Effector memory CD4-positive, alpha-beta T cell (primary cell): ENCODE measurements at places on chromosomes 3 and 15.
A peak's percentile ranks its signal among the peaks of the same experiment; 100 is the strongest.

GRCh38 chr15:73777741-73778140 lies 24.6 kb upstream of the INSYN1 start:
- H3K27ac ChIP-seq: no peak overlapping the region
- DNase-seq: no peak
- H3K4me1 ChIP-seq: no peaks in the 10 kb centered on the region
- no peak overlapping the region for H3K4me3 ChIP-seq
- H3K27me3 ChIP-seq: peaks cover 1% of the 10 kb centered on the region

DNA sequence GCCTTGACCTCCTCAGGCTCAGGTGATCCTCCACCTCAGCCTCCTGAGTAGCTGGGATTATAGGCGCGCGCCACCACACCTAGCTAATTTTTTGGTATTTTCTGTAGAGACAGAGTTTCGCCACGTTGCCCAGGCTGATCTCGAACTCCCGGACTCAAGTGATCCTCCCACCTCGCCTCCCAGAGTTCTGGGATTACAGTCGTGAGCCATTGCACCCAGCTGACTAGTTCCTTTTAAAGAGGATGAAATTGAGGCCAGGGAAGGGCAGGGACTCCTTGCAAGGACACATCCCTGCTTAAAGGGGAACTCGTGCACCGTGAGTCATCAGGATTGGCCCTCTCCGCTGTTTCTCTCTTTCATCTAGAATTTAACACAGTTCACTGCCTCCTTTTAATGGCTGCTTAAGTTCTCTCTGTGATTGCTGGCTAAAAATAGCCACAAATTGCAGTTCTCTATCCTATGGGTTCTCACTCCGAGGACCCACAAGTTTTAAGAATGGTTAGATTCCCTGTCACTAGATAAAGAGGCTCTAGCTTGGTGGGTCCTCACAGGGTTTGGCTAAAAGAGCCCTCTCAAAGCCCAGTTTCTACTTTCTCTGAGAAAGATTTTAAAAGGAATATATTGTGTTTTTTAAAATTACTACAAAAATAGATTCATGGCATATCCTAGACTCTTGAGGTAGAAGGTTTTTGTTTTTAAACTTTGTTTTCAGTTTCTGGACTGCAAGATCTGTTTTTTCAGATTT lies 1.4 kb downstream of the CRTAP start:
- DNase-seq: no peak
- peaks cover 5% of the 10 kb centered on the region for H3K4me1 ChIP-seq
- no peak overlapping the region for H3K27ac ChIP-seq
- no peaks in the 10 kb centered on the region for H3K36me3 ChIP-seq

DNA sequence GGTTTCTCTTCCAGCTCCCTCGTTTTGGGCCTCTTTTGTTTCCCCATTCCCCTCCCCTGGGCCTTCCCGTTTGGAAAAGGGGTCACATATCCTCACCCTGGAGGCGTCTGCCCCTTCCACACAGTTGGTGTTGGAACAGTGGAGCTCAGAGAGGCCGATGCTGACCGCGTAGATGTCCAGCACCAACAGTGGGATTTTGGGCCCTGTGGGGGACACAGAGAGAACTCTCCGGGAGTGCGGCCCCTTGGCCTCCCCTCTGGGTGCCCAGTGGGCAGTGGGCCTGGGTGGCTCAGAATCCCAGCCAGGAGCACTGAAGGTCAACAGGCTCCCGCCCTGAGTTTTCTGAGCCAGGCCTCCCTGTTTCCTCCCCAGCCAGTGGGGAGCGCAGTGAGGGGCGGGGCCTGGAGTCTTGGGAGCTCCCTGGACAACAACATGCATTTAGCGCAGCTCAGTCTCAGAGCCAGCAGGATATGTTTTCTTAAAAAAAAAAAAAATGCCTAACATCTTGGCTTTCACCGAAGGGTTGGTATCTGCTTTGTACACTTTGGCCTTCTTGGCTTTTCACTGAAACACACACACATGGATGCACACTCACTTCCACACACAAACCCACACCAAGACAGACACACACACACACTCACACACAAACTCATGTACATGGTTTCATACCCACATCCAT lies 670 bp upstream of the ISLR start:
- H3K4me1 ChIP-seq: no peaks in the 10 kb centered on the region
- H3K36me3 ChIP-seq: no peaks in the 10 kb centered on the region
- no peaks in the 10 kb centered on the region for H3K27me3 ChIP-seq
- no peak overlapping the region for H3K4me3 ChIP-seq

GRCh38 chr15:65330934-65331645 lies 26.6 kb downstream of the RNU5B-1 start:
- H3K4me1 ChIP-seq: no peaks in the 10 kb centered on the region
- no peak overlapping the region for H3K27ac ChIP-seq
- no peak overlapping the region for H3K4me3 ChIP-seq
- H3K27me3 ChIP-seq: no peaks in the 10 kb centered on the region

DNA sequence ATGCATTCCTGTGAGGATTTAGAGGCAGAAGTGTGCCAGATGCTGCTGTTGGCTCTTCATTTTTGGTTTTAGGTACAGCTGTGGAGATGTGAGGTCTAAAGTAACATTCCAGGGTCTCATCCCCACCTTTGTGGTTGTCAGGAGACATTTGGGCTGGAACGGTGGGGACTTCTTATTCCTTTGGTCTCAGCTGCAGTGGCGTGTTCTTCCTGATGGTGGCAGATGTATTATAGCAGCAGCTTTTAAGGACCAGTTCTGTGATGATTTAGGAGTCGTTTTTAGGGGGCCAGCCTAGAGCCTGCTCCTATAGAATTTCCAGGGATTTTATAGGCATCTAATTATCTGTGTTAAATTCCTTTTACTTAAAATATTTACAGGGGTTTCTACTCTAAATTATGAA lies 221.0 kb upstream of the EOMES start:
- H3K4me1 ChIP-seq: no peaks in the 10 kb centered on the region
- no peaks in the 10 kb centered on the region for H3K27me3 ChIP-seq
- no peak for DNase-seq
- H3K36me3 ChIP-seq: no peaks in the 10 kb centered on the region

- no peaks in the 10 kb centered on the region for H3K27me3 ChIP-seq
- no peak overlapping the region for H3K27ac ChIP-seq
- no peaks in the 10 kb centered on the region for H3K4me1 ChIP-seq
- no peaks in the 10 kb centered on the region for H3K36me3 ChIP-seq
- DNase-seq: no peak
Observed at GRCh38 chr3:190197346-190197763, 76.7 kb upstream of the P3H2 start.

DNA sequence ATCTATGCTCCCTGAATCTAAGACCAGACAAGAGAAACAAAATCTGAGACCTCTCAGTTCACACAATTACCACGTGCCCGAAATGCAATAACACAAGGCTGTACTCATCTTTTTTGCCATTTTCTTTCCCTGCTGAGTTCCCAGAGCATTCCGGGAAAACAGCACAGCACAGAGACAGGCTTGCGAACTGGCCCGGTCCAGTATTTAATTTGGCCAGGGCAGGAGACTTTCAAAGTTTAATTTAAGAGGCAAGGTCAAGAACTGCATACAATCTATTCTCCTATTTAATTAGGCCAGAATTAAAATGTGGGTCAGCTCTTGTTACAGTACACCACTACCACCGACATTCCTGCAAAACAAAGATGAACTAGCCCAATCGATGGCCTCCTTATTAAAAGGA lies 87.5 kb upstream of the SNRPA1 start:
- H3K4me1 ChIP-seq: no peaks in the 10 kb centered on the region
- no peak overlapping the region for H3K27ac ChIP-seq
- no peaks in the 10 kb centered on the region for H3K27me3 ChIP-seq

DNA sequence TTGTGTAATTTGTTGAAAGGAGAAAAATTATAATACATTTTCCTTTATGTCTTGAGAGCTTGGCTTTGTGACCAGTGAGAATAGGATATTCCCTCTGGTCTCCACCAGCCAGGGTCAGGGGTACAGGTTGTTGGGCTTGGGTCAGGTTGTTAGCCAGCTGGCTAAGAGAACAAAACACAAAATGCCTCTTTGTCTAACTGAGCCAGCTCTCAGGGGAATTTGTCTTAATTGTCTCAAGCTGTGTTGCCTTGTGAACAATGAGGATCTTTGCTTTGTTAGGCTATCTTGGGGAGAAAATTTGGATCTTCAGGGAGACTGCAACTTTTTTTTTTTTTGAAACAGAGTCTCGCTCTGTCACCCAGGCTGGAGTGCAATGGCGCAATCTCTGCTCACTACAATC lies 17.7 kb upstream of the GK5 start:
- H3K27ac ChIP-seq: no peak overlapping the region
- no peaks in the 10 kb centered on the region for H3K4me1 ChIP-seq
- DNase-seq: no peak
- no peak overlapping the region for H3K4me3 ChIP-seq

- H3K27ac ChIP-seq: no peak overlapping the region
- no peak overlapping the region for H3K4me3 ChIP-seq
Observed at GRCh38 chr3:126718561-126719445, 14.8 kb downstream of the CHCHD6 start.

DNA sequence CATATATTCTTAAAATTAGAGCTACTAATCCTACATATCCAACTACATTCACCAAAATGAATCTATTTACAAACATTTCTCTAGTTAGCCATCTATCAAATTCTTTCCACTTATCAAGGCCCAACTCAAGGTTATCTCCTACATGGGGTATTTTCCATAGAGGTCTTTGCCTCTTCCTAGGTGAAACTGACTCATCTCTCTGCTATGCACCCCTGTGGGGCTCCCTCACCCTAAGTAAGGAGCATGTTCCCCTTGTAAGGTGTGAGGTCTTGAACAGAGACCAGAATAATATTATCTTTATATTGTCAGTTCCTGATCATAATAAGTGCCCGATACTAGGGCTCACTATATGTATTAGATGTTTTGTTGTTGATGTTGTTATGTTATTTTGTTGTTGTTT lies 74.6 kb upstream of the TSC22D2 start:
- H3K36me3 ChIP-seq: no peaks in the 10 kb centered on the region
- H3K4me3 ChIP-seq: no peak overlapping the region
- DNase-seq: no peak
- no peaks in the 10 kb centered on the region for H3K4me1 ChIP-seq
- no peaks in the 10 kb centered on the region for H3K27me3 ChIP-seq

- H3K36me3 ChIP-seq: no peaks in the 10 kb centered on the region
- no peak for DNase-seq
- no peaks in the 10 kb centered on the region for H3K4me1 ChIP-seq
- H3K27me3 ChIP-seq: no peaks in the 10 kb centered on the region
- H3K4me3 ChIP-seq: no peak overlapping the region
Observed at GRCh38 chr3:187207062-187207461, 9.8 kb downstream of the RTP1 start.

GRCh38 chr15:82128401-82129148 lies 82.8 kb upstream of the MEX3B start:
- H3K27ac ChIP-seq: no peak overlapping the region
- H3K36me3 ChIP-seq: peaks cover 14% of the 10 kb centered on the region
- H3K4me3 ChIP-seq: no peak overlapping the region
- H3K27me3 ChIP-seq: no peaks in the 10 kb centered on the region

DNA sequence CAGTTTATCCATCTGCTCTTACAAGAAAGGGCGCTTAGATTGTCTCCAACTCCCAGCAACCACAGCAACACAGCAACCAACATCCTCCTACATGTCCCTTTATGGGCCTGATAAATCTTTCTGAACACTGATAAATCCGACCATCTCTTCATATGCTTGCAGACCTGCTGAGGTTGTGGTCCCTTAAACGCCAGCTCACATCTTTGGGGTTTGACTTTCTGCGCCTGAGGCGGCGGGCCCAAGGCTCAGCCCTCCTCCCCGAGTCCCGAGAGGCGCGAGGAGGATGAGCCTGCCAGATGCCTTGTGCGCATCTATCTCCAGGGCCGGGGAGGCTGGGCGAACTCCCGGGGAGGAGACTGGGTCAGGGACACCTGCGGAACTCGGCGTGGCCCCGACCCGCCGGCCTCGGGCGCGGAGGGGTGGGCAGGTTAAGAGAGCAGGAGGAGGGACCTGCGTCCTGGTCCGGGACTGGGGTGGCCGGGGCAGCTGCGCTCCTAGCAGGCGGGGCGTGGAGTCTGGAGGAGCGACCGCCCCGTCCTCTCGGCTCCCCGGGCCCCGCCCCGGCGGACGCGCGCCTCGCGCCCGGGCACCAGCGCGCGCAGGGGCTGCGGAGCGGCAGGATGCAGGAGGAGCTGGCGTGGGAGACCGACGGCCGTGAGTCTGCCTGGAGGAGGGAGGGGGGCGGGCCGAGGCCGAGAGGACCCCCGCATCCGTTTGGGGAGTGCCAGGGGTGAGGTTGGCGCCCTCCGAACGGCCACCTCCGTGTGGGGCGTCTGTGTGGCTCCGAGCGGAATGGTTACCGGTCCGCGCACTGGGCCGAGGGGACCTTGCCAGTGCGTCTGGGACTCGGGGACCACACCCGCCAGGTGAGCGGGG lies at the start of gene ANKDD1A:
ANKDD1A (plus strand) TSS at position 592 of the 876 bp plus-strand sequence; CDS start at position 621, 29 bp downstream.
- peak within 1 kb of the TSS; percentile 57 for H3K4me3 ChIP-seq
- no peaks in the 10 kb centered on the region for H3K4me1 ChIP-seq
- H3K27ac ChIP-seq: no peak within 1 kb of the TSS
- H3K27me3 ChIP-seq: no peaks in the 10 kb centered on the region

DNA sequence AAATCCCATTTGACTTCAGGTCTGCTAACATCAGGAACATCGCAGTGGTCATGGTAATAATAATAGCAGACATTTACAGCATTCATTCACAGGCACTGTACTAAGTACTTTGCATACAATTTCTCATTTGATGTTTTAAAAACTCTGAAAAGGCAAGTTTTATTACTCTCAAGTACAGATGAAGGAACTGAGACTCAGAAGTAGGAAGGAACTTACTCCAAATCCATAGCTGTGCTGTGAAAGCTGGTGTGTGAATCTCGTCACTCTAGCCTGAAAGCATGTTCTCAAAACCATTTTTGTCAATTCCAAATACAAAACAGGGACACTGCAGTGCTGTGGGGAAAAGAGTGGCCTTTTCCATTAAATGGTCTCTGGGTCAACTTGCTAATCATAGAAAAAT lies 179.9 kb downstream of the FAM43A start:
- DNase-seq: no peak
- no peak overlapping the region for H3K4me3 ChIP-seq
- H3K36me3 ChIP-seq: no peaks in the 10 kb centered on the region

GRCh38 chr15:62873203-62873602 lies 169.3 kb upstream of the TPM1 start:
- H3K36me3 ChIP-seq: no peaks in the 10 kb centered on the region
- no peaks in the 10 kb centered on the region for H3K4me1 ChIP-seq
- no peak overlapping the region for H3K4me3 ChIP-seq
- H3K27me3 ChIP-seq: no peaks in the 10 kb centered on the region
- no peak for DNase-seq

DNA sequence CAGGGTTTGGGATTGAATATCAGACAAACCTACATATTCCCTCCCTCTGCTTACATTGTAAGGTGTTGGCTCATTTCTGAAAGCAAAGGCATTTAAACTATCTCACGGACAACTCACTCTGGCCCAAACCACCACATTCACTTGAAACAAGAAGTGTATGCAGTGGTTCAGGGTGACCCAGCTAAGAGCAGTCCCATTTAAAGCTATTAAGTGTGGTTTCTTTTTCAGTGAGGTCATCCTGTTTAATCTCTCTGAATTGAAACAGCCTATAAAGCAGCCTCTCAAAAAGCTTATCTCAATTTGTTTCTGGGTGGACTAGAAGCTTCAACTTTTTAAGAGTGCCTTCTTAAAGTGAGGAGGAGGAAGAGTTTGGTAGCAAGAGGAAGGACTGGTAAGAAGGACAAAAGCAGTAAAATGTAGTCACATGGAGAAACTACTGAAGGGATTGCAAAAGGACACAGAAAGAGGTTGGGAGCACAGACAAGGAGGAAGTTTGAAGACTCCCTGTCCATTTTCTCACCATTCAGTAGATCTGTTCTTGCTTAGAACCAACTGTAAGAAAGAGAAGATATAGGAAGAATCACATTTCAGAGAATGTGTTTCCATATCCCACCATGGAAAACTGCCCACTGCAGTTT lies 151.6 kb downstream of the TMCO5A start:
- no peaks in the 10 kb centered on the region for H3K27me3 ChIP-seq
- no peak overlapping the region for H3K27ac ChIP-seq
- no peak for DNase-seq
- no peak overlapping the region for H3K4me3 ChIP-seq
